Natural killer cell (primary cell): ENCODE measurements at places on chromosomes 3 and 15. TPM values are rescaled to one million over a fixed set of nuclear protein-coding genes. Genes with fewer than 3 reads are reported as not detected.

DNA sequence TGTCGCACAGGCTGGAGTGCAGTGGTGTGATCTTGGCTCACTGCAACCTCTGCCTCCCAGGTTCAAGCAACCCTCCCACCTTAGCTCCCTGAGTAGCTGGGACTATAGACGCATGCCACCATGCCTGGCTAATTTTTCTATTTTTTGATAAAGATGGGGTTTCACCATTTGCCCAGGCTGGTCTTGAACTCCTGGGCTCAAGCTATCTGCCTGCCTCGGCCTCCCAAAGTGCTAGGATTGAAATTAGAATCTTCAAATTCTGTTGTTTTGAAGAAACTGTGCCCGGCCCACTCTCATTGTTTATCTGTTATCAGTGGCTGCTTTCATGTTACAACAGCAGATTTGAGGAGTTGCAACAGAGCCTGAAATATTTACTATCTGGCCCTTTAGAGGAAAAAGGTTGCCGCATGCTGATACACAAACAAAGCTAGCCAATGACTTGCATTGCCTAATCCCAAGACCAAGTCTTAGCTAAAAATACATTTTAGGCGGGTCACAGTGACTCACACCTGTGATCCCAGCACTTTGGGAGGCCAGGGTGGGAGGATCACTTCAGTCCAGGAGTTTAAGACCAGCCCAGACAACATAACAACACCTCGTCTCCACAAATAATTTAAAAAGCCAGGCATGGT lies 43.2 kb upstream of the PPP4R2 start:
- no peaks in the 10 kb centered on the region for H3K4me1 ChIP-seq
- H3K36me3 ChIP-seq: no peaks in the 10 kb centered on the region
- H3K4me3 ChIP-seq: no peak overlapping the region
- no peak overlapping the region for H3K27ac ChIP-seq
- DNase-seq: no peak

- no peak overlapping the region for H3K4me3 ChIP-seq
- DNase-seq: no peak
- H3K36me3 ChIP-seq: no peaks in the 10 kb centered on the region
- H3K4me1 ChIP-seq: no peaks in the 10 kb centered on the region
Observed at GRCh38 chr3:167787440-167787839, 51.9 kb downstream of the SERPINI1 start.

- H3K27me3 ChIP-seq: no peaks in the 10 kb centered on the region
- H3K4me3 ChIP-seq: no peak overlapping the region
- H3K4me1 ChIP-seq: no peaks in the 10 kb centered on the region
- H3K36me3 ChIP-seq: no peaks in the 10 kb centered on the region
- H3K27ac ChIP-seq: no peak overlapping the region
Observed at GRCh38 chr3:80350771-80351170, 583.0 kb upstream of the ROBO1 start.

DNA sequence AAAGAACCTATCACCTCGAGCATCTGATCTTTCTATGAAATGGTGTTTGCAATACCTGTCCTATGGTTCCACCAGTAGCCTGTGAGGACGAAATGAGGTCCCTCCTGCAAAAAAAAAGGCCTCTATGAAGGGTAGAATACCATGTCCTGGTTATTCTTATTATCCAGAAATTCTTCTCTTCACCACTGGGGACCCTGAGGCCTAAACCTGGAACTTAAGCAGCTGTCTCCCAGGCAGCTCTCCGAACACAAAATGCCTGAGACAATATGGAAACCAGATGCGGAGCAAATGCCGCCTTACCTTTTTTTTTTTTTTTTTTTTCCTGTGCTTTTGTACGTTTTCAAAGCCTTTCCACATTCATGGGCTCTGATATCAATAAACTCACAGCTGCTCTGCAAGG lies 62.1 kb upstream of the WNT5A start:
- no peak for DNase-seq
- no peaks in the 10 kb centered on the region for H3K36me3 ChIP-seq
- no peaks in the 10 kb centered on the region for H3K4me1 ChIP-seq
- H3K4me3 ChIP-seq: no peak overlapping the region
- no peak overlapping the region for H3K27ac ChIP-seq

- DNase-seq: no peak
- H3K27ac ChIP-seq: no peak overlapping the region
- no peaks in the 10 kb centered on the region for H3K27me3 ChIP-seq
- H3K4me3 ChIP-seq: no peak overlapping the region
- H3K4me1 ChIP-seq: no peaks in the 10 kb centered on the region
Observed at GRCh38 chr3:81468391-81468790, 293.1 kb downstream of the GBE1 start.

GRCh38 chr3:149188494-149188893 lies 33.1 kb downstream of the CP start:
- no peaks in the 10 kb centered on the region for H3K36me3 ChIP-seq
- no peak overlapping the region for H3K4me3 ChIP-seq
- no peak for DNase-seq
- no peaks in the 10 kb centered on the region for H3K4me1 ChIP-seq

DNA sequence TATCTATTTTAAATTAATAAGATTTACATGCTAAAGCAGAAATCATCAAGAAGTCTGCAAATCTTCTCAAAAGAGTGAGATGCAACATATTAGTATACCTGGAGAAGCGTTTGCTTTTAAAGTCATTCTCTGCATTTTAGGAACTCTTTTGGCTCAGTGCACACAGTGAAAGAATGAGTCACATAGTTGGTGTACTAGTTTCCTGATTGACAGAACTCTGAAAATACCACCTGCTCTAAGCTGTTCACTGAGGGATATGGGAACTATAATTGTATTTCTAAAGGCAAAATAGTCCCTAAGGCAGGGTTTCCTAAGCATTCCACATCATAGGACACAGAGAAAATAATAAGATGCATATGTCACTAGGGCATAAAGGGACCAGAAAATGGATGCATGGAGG lies 838.5 kb downstream of the DIPK2A start:
- no peaks in the 10 kb centered on the region for H3K4me1 ChIP-seq
- no peaks in the 10 kb centered on the region for H3K27me3 ChIP-seq
- no peak overlapping the region for H3K4me3 ChIP-seq
- H3K27ac ChIP-seq: no peak overlapping the region

- H3K4me3 ChIP-seq: no peak overlapping the region
- no peak for DNase-seq
- H3K27me3 ChIP-seq: no peaks in the 10 kb centered on the region
- H3K27ac ChIP-seq: no peak overlapping the region
Observed at GRCh38 chr3:53182764-53183355, 21.9 kb downstream of the PRKCD start.

- H3K4me1 ChIP-seq: no peaks in the 10 kb centered on the region
- DNase-seq: peak; percentile 46
- H3K4me3 ChIP-seq: no peak overlapping the region
- no peaks in the 10 kb centered on the region for H3K27me3 ChIP-seq
Observed at GRCh38 chr3:123286308-123287023, 84.7 kb downstream of the SEC22A start.

- peaks cover 9% of the 10 kb centered on the region for H3K36me3 ChIP-seq
- peaks cover 15% of the 10 kb centered on the region for H3K4me1 ChIP-seq
- peak overlapping the region; percentile 86 for H3K27ac ChIP-seq
- no peak for DNase-seq
- no peaks in the 10 kb centered on the region for H3K27me3 ChIP-seq
- peak overlapping the region; percentile 84 for H3K4me3 ChIP-seq
Observed at GRCh38 chr15:89893027-89893426, 767 bp downstream of the AP3S2 start.

GRCh38 chr15:68097029-68097428 lies 42.9 kb downstream of the PIAS1 start:
- no peak overlapping the region for H3K4me3 ChIP-seq
- H3K27me3 ChIP-seq: no peaks in the 10 kb centered on the region
- DNase-seq: no peak
- peaks cover 9% of the 10 kb centered on the region for H3K4me1 ChIP-seq
- H3K27ac ChIP-seq: no peak overlapping the region
- H3K36me3 ChIP-seq: peaks cover 6% of the 10 kb centered on the region

- no peak overlapping the region for H3K27ac ChIP-seq
- H3K36me3 ChIP-seq: no peaks in the 10 kb centered on the region
- no peak for DNase-seq
- no peak overlapping the region for H3K4me3 ChIP-seq
- peaks cover 6% of the 10 kb centered on the region for H3K4me1 ChIP-seq
Observed at GRCh38 chr3:31919528-31919927, 61.5 kb downstream of the OSBPL10 start.

DNA sequence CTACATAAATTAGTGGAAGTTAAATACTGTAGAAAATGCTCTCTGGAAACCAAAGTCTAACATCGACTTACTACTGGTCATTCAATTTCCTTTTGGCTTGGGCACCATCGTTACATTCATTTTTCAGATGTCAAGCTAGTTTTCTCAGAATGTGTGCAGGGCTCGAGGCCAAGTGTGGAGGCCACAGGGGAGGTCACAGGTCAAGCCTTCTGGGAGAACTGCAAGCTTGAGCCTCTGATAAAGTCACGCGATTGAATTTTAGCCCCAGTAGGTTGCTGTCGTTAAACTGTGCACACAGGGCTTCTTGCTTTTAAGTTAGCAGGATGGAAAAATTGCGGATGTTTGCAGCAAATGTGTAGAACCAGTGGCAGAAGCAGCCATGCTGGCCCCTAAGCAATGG lies 182.2 kb downstream of the APBA2 start:
- H3K27ac ChIP-seq: no peak overlapping the region
- H3K4me3 ChIP-seq: no peak overlapping the region
- H3K27me3 ChIP-seq: no peaks in the 10 kb centered on the region
- H3K4me1 ChIP-seq: peaks cover 27% of the 10 kb centered on the region
- no peaks in the 10 kb centered on the region for H3K36me3 ChIP-seq
- DNase-seq: no peak

DNA sequence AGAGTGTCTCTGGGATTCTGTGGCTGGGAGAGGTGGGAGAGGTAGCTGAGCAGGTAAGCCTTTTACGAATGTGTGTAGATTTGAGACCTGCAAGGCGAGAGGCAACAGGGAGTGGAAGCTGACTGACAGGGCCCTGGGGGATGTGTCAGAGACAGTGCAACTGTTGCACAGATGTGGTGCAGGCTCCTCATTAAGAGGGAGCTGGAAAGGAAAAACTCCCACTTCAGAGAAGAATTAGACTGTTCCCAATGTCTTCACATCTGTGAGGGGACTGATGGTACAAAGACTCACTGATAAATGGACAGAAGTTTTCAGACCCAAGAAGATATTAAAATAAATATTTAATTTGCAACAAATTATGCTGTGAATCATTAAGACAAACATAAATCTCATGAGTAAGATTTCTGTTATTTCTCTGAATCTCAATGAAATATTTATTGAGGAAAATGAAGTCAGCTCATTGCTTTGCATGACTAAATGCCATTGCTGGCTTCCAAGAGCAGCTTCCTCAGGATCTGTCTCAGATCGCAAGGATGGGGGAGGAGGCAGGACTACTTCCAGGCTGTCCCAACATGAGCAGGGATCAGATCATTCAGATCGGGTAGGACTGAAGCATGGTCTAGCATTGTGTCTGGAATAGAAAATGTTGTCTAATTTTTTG lies 127.3 kb upstream of the ROPN1 start:
- H3K4me3 ChIP-seq: no peak overlapping the region
- H3K36me3 ChIP-seq: no peaks in the 10 kb centered on the region
- no peak overlapping the region for H3K27ac ChIP-seq
- no peaks in the 10 kb centered on the region for H3K4me1 ChIP-seq
- H3K27me3 ChIP-seq: no peaks in the 10 kb centered on the region
- DNase-seq: no peak

DNA sequence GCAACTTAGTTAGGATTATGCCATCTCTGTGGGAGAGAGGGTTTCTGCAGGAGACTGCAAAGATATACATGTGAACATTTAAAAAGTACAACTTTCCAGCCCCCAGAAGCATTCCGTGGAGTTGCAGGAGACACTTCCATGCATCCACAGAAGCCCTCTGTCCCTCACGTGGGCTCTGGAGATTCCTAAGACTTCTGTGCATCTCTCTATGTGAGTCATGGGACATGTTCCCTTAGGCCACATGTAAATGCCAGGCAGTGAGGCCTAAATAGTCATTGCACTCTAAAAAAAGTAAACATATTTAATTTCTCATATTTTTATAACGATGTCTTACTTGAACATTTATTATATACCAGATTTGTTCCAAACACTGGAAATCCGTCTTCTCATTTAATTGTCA lies 126.5 kb upstream of the ROPN1 start:
- H3K27ac ChIP-seq: no peak overlapping the region
- no peak overlapping the region for H3K4me3 ChIP-seq
- DNase-seq: no peak
- H3K4me1 ChIP-seq: no peaks in the 10 kb centered on the region

GRCh38 chr3:193853511-193854219 lies 260.7 kb downstream of the OPA1 start:
- no peaks in the 10 kb centered on the region for H3K4me1 ChIP-seq
- no peaks in the 10 kb centered on the region for H3K27me3 ChIP-seq
- H3K36me3 ChIP-seq: no peaks in the 10 kb centered on the region

DNA sequence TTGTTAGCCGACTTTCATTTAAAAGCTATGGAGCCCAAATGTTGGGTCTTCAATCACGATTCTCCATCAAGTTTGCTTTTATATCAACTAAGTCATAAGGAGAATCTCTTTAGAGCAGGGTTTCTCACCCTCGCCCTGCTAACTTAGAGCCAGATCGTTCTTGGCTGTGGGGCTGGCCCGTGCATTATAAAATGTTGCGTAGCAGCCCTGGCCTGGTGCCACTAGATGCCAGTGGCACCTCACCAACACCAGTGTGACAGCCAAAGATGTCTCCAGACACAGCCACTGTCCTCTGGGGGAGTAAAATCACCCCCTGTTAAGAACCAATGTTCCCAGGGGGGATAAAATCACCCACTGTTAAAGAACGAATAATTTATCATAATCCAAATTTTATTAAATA lies 226.1 kb downstream of the OCA2 start:
- no peaks in the 10 kb centered on the region for H3K27me3 ChIP-seq
- H3K4me3 ChIP-seq: no peak overlapping the region
- no peak for DNase-seq
- no peaks in the 10 kb centered on the region for H3K36me3 ChIP-seq
- no peaks in the 10 kb centered on the region for H3K4me1 ChIP-seq
- no peak overlapping the region for H3K27ac ChIP-seq

DNA sequence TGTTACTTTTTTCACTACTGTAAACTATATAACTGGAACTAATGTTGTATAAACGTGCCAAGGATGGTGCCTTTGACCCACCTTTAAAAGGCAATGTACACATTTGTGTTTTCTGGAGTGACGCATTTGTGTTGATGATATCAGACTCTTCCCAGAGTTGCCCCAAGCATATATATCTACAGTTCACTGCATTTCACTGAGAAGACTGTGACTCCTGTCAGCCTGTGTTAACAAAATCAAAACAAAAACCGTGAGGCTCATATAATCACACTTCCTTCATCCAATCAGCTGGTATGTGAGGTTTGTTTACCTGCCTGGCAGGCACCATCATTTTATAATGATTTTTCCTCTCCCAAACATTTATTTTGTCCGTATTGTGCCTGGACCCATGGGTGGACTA lies 117.6 kb upstream of the ROBO1 start:
- no peak overlapping the region for H3K4me3 ChIP-seq
- no peak overlapping the region for H3K27ac ChIP-seq
- H3K4me1 ChIP-seq: no peaks in the 10 kb centered on the region
- no peak for DNase-seq
- H3K36me3 ChIP-seq: no peaks in the 10 kb centered on the region

Gene CA12
- total RNA-seq: not detected

Gene POLQ
- 0.70 TPM for total RNA-seq

Gene FGD5
- not detected for total RNA-seq

Gene CLDN1
- not detected for total RNA-seq

Gene NR1I2
- total RNA-seq: 0.13 TPM

Gene MORC1
- total RNA-seq: not detected
